Hindlimb muscle (tissue), 1 donor: ENCODE measurements at places on chromosomes 2 and 18.

- DNase-seq: no peak
Measured at GRCh38 chr2:217559084-217559483, 443.7 kb downstream of the TNS1 start.

- DNase-seq: no peak
Measured at GRCh38 chr2:209790066-209790728, 18.6 kb downstream of the UNC80 start.

DNA sequence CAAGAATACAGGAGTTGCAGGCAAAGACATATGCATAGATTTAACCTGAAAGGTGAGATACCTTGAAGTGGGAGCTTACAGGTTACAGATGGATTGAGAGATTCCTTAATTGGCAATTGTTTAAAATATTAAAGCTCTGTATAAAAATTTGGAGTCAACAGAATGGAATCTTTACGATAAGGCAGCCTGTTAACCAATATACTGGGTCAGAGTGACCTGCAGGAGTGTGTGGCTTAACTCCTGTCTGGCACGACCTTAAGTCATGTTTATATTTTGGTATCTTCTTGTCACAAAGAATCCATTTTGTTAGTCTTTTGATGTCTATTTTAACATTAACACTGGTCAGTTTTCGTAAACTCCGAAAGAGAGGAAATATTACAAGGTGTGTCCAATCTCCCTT, 1058.2 kb upstream of the CRIM1 start:
- DNase-seq: no peak

DNA sequence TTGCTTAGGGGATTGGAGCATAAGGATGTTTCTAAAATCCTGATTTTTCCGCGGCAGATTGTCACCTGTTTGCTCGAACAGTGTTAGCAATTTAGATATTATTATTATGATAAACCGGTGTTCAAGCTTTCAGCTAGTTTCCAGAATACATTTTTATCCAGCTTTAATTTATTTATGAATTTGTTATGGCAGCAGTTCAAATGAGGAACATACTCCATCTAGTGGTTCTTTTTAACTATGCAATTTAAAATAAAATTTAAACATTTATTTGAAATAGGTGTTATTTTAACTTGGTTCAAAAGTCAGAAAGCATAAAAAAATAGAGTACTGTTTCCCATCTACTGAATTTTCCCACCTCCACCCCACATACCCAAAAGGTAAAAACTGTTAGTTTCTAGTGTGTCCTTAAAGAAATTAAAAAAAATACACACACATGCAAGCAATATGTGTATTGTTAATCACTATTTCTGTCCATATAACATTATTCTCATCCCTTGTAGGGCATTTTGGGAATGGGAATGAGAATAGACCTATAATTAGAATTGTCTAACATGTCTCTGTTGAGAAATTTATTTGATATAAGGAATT, 23.2 kb downstream of the ACOXL start:
- DNase-seq: no peak

GRCh38 chr18:57802213-57803102, 657 bp downstream of the ATP8B1 start:
- DNase-seq: no peak

DNA sequence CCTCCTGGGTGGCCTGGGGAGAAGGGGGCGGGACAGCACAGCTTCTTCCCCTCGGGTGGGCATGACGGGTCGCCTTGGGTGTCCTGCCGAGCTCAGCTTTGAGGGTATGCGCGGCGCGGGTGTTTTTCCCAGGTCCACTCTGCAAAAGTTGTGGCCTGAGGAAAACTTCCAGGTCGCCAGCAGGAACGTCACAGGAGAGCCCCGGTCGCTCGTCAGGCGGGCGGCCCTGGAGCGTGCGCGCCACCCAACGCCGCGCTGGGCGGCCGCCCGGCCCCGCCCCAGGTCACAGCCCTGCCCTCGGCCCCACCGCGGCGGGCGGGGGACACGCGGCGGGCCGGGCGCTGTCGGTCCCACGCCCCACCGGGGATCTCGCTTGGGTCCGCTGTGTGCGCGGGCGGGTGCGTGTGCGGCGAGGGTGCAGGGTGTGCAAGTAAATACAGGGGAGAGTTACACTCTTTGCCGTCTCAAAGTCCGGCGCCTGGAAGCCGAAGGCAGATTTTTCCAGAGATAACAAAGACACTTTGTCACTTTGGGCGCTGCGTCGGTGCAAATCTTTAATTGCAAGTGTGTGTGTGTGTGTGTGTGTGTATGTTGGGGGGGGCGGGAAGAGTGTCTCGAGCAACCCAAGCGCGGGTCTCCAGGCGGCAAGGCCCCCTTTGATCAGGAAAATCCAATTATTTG, 616 bp upstream of the SP5 start:
- DNase-seq: no peak

DNA sequence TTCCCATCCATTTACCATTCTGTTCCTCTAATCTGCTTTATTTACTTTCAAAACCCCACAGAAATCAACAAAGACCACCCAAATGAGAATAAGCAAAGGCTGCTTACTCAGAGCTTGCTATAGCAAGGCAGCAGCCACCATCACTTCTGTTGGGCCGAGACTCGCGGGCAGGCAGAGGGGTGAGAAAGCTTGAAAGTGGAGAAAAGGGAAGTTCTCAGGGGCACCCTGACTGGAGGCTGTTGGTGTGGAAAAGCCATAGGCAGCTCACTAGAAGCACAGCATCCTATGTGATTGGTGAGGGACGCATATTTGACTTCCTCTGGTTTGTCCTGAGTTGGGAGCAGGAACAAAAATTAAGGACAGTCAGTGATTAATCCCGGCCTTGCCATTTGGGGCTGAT, 269.7 kb upstream of the THSD7B start:
- DNase-seq: no peak

GRCh38 chr2:52036024-52036423, 1004.1 kb upstream of the NRXN1 start:
- no peak for DNase-seq

DNA sequence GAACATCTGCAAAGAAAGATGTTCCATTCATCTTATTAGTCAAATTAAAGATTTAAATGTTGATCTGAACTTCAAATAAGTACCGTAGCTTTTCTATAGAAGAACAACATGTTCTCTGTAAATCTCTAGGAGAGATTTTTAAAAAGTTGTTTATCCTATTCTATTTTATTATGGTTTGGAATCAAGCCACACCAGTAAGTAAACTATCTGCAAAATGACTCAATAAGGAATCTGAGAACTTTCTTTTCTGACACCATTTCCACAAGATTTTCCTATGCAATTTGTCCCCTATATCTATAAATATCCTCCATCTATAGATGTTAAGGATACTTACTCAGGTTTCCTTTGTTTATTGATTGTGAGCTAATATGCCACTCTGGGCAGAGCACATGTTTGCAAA, 736.6 kb downstream of the CBLN2 start:
- DNase-seq: no peak

- DNase-seq: no peak
Measured at GRCh38 chr2:4715065-4715464, 977.1 kb upstream of the SOX11 start.

DNA sequence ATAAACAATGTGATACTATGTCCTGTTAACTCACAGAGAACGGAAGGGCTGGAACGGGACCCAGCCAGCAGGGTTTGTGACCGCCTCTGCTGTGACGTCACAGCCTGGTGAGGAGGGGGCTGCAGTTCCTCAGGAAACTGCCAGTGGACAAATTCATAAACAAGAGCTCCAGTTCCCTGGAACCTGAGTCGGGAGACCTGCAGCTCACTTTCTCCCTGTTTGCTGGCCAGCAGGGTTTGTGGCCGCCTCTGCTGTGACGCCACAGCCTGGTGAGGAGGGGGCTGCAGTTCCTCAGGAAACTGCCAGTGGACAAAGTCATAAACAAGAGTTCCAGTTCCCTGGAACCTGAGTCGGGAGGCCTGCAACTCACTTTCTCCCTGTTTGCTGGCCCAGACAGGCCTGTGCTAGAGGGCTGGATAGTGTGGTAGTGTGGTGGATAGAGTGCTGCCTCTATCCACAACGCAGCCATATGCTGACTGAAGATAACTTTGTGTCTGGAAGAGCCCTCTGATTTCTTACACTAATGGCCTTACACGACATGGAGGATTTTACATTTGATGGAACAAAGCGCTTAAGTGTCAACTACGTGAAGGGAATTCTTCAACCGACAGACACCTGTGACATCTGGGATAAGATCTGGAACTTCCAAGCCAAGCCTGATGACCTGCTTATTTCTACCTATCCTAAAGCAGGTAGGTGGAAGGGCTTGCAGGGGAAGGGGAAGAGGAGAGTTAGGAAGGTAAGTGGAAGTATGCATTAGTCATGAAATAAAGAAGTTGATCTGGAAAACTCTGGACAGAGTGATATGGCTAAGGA, at the start of gene SULT1C4:
Gene SULT1C4 (plus strand): TSS at position 140 of the 816 bp plus-strand sequence. CDS start 384 bp downstream, at position 524.
- DNase-seq: peak; percentile 93

DNA sequence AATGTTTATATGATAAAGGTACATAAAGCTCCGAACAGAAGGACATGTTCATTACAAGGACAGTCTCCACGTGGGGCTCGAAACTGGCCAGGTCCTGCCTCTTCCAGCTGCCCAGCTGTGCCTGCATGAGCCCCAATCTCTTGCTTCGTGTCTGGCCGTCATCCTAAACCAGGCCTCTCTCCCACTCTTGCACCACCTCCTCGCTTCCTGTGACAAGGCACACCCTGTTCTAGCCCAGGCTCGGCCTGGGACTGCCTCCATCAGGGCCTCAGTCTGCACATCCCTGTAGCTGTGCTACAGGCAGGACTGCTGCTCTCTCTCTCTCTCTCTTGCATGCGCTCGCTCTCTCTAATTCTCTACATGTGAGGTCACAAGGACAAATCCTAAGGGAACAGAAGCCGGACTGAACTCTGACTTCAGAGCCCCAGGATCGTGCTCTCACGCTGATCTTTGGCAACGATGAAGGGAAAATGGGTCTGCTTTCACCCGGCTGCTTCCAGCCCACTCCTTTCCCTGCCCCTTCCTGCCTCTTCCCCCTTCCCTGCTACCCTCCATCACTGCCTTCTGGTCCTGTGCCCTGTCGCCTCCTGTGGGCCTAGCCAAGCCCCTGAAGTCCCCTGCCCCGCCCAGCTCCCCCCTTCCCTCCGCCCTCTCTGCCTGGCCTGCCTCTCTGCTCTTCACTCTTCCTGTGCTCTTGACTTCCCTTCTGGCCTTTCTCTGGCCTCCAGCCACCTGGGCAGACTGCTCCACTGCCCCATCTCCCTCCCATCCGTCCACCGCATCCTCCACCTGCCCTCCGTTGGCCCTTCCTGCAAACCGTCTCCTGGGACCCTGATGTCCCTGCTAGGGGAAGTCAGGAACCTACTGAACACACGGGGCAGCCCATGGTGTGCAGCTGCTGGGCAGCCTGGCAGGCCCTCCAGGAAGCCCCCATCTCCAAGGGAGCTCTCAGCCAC, 7.8 kb upstream of the GPR55 start:
- peak; percentile 61 for DNase-seq

DNA sequence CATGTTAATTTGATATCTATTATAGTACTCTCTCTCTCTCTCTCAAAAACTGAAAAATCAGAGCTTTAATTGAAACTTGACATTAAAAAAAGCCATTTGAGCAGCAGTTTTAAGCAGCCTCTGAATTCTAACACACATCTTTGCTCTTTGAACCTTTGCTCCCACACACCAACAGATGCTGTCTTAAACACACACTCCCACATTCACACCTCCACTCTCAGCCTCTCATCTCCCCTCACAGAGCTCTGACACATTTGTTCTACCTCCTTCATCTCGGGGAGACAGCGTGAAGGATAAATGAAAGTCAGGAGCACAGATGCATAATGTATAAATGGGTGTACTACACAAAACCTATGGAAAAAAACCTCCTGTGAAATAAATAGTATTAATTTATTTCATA, 95.2 kb downstream of the NAB1 start:
- DNase-seq: no peak

- peak; percentile 59 for DNase-seq
Measured at GRCh38 chr18:77749089-77749488, 499.4 kb downstream of the GALR1 start.

DNA sequence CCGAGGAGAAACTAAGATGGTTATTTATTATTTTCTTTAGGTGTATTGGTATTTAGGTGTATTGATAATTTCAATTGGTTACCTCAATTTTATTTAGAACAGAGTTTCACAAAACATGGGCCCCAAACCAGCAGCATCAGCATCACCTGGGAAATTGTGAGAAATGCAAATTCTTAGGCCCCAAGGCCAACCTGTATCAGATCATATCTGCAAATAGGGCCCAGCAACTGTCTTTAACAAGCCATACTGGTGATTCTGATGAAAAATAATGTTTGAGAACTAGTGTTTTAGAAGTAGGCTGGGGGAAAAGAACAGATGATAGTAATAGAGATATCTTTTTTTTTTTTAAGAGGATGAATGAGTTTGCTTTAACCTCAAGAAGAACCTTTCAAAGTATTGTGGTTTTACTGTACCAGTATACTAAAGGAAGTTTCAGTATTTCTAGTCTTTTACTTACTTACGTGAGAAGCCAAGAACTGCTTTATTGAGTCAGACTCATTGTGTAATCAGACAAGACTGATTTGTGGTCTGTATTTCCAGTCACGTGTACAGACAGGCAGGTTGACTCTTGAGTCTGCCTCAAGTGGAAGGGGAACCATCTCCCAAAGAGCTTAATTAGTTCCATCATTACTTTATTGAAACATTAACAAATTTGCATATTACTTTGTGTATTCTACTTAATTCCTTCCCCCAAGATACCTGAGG, 60.4 kb upstream of the GAREM1 start:
- no peak for DNase-seq

GRCh38 chr2:10982931-10983701, 71.4 kb downstream of the KCNF1 start:
- peak; percentile 50 for DNase-seq

GRCh38 chr2:223519471-223519870, 82.7 kb downstream of the SCG2 start:
- no peak for DNase-seq

DNA sequence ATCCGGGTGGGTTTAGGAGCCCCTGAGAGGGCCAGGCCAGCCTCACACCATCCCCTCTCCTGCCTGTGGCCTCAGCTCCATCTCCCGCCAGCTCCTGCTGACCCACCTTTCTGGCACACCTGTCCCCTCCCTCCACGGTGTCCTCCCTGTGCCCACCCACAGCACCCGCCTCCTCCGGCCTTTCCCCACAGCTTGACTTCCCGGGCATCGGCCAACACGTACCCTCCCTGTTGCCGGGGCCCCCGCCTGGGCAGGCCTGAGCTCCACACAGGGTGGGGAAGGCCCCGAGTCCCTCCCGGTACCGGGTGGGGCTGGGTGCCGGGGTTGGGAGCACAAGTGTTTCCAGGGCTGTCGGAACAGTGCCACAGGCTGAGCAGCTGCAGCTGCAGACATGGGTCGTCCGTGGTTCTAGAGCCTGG, 6.5 kb downstream of the GPC1 start:
- DNase-seq: no peak

DNA sequence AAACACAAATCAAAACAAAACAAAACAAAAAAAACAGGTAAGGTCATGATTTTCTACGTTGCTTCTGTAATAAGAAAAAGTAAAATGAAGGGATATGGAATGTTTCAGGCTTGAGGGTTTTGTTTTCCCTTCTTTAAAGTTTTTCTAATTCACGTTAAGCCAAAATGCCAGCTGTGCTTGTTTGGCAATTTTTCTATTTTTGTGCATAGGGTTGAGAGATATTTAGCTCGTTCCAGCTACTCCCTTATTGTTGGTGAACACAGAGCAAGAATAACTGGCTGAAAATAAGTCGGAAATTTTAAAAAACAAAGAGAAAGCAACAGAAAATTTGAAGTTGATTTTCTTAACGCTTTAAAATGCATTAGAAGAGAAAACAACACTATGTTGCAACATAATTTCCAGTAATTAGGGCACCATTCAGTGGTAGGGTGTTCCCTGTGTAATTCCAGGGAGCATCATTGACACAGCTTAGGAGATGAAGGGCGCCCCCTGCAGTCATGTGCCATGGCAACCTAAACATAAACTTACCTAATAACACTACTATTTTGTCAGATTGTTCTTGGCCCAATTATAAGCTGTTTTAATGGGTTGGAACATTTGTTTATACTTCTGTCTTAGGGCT, 99.5 kb downstream of the DTNA start:
- DNase-seq: no peak
